Stimulated activated CD8-positive, alpha-beta memory T cell treated with anti-CD3 and anti-CD28 coated beads, Interleukin-7, amount 100 ng/mL, for 1 hour (primary cell): ENCODE measurements at places on chromosomes 5 and 9.
A peak's percentile ranks its signal among the peaks of the same experiment; 100 is the strongest.

DNA sequence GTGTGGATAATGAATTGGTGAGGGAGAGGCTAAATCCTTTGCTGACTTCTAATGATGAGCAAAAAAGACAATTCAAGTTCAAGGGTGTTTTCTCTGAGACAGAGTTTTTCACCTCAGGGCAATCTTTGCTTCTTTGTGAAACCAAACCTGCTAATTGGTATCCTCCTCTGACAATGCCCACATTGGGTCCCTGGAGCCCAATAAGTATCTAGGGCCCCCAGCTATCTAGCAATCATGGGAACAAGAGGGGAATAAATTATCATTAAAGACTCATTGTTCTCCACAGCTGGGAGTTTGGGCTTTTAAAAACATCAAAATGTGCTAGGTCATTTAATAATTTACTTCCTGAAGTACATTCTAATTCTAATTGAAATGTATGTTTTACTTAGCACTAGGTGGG lies 227.3 kb downstream of the TMEM167A start:
- no peak for DNase-seq

DNA sequence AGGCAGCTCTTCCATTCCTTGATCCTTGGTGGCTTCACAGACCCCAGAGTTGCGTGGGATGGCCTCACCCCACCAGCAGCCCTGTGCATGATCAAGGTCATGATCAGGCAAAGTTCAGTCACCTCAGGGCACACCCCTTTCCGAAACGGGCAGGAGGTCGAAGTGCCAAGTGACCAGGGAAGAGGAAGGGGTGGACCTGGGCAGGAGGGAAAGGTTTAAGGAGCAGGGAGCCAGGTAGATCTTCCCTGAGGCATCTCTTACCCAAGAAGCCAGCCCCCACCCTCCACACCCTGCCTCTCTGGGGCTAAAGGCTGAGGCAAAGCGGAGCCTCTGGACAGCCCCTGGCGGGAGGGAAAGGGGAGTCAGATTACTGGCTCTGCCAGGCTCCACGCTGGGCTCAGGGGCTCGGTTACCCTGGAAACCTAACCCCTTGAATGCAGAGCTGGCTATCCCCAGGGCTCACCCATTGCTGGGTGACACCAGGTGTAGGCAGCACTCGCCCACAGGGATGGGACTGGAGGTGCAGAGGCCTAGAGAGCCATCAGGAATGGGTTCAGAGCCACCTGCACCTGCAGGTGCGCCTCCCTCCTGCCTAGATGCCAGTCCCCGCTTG lies 3.6 kb downstream of the MGAT4B start:
- DNase-seq, result no peak

- no peak for DNase-seq
These were observed 75.8 kb downstream of the MED27 start for GRCh38 chr9:132003896-132004295.

DNA sequence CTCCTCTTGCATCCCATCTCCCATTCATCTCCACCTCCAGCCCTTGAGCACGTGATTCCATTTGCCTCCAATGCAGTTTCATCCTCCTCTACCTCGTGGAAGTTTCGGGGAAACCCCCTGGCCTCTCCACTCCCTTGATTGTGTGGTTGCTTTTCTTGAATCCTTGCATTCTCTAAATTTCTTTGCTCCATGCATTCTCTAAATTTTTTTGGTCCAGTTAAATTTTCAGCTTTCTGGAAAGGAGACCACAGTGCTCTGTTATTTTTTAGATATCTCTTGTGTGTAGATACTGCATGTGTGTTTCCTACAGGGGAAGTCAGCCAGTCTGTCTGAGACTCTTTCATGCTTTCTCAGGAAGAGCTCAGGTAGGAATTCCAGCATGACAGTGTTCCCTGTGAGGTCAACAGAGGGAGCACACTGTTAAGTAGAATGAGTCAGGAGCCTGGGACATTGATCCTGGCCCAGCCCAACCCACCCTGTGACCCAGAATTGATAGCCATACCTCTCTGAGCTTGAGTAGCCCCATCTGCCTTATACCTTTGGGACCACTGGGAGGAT lies 52.8 kb downstream of the AMBP start:
- DNase-seq, result no peak

- no peak for DNase-seq
These were observed 17.5 kb downstream of the CDKL3 start for GRCh38 chr5:134349463-134349862.

GRCh38 chr5:163635631-163636030 lies 130.2 kb downstream of the MAT2B start:
- no peak for DNase-seq

DNA sequence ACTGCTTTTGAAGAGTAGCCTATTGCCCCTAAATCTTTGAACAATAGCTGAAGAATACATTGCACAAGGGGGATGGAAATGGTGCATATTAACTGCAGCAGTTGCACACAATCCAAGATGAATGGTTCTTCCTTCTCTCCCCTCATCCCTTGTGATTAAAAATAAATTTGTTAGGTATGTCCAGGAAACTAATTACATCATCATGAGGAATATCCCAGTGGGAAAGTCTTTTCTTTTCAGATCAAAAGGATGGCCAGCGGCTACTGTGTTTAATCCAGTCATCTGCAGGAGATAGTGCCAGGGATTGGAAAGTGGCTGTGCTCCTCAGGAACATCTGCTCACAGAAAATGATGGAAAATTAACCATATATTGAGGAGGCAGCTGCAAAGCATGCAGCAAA lies 508.4 kb upstream of the SEMA6A start:
- no peak for DNase-seq

- no peak for DNase-seq
These were observed 236.2 kb upstream of the NFIL3 start for GRCh38 chr9:91659529-91660495.

GRCh38 chr5:153551537-153552079 lies 61.1 kb downstream of the GRIA1 start:
- DNase-seq, result no peak

DNA sequence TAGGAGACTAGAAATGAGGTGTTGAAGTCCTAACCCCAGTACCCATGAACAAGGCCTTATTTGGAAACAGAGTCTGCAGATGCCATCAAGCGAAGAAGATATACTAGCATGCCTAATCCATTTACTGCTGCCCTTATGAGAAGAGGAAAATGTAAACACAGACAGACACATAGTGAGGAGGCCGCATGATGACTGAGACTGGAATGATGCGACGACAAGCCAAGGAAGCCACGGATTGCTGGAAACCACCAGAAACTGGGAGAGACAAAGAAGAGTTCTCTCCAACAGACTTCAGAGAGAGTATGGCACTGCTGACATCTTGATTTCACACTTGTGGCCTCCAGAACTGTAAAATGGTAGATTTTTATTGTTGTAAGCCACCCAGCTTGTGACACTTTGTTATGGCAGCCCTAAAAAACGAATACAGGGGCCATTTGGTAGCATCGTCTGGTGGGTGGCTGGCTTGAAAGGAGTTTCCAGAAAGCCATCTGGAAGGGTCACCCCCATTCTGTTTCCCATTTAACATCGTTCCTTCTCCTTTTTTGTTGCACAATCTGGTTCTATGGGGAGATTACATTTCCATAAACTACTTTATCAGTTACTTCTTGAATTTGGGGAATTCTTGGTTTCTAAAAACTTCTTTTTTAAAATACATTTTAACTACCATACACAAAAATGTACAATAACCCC lies 193.1 kb downstream of the HSD17B3 start:
- no peak for DNase-seq

DNA sequence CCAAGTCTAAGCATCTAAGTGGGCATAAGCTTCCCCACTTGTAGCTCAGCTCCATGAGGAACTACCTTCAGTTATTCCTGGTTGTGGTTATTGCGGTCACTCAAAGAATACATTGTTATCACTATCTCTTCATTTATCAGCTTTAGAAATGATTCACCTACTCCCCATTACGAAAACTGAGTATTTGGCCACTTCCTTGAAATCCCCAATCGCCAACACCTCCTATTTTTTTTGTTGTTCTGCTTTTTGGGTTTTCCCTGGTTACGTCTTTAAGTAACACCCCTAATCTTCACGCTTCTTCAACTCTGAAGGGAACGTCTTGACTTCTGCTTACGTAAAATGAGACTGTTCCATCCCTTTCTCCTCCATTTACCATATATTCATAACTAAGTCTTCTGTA lies 20.7 kb downstream of the MAPK9 start:
- no peak for DNase-seq

- no peak for DNase-seq
These were observed 397.6 kb downstream of the RASEF start for GRCh38 chr9:82665324-82665723.

GRCh38 chr5:135891268-135891667 lies 4.4 kb downstream of the IL9 start:
- DNase-seq, result no peak

GRCh38 chr9:116819116-116819515 lies 132.0 kb downstream of the TRIM32 start:
- DNase-seq, result no peak

DNA sequence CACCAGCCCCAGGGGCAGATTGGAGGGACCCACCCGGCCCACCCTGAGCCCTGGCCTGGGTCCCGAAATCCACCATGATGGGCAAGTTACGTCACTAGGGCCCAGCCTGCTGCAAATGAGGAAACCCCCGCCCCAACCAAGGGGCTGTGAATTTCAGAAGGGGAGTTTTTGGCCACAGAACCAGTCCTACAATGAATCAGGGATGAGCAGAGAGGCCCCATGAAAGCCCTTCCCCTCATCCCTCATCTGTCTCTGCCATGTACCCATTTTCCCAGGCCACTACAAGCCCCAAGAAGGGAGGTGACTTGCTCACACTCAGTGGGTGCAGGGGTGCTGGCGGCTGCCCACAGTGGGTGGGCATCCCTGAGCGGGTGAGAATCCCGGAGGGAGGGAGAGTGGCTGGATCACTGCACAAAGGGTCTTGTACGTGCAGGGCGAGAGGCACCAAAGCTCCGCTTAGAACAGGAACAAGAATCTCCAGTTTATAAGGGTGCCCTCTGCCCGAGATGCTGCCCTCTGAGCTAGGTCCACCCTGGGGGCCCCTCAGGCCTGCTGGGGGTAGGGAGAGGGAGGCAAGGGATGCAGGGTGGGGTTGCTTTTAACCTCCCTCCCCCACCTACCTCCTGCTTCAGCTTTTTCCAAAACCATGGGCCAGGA lies 10.4 kb upstream of the TCF7 start:
- no peak for DNase-seq

GRCh38 chr5:133082128-133082527 lies 30.3 kb downstream of the HSPA4 start:
- DNase-seq, result no peak

GRCh38 chr9:136787690-136788400 lies 3.3 kb upstream of the TMEM141 start:
- DNase-seq, result peak; percentile 37

DNA sequence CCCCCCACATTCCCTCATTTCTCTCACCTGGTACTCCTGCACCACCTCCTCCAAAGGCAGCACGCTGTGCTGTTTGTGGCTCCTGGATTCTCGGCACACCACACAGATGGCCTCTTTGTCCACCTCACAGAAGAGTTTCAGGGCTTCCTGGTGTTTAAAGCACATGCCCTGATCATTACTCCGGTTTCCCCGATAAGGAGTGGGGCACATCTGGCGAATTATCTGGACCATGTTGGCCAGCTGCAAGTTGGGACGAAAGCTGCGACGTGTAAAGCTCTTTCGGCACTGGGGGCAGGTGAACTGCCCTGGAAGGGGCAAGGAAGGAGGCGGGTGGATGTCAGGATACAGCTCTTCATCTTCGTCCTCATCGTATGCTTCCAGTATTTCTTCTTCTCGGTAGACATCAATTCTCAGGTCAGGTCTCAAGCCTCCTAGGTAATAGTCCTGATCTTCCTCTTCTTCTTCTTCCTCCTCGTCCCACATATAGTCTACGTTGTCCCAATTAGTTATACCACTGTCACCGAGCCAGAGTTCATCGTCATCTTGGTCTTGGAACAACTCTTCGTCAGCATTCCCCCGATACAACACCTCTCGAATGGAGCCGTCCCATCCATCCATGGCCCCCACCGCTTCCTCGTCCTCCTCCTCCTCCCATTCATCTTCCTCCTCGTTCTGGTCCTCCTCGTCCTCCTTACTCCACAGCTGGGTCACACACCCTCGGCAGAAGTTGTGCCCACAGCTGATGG lies 796 bp downstream of the TRIM52 start:
- DNase-seq, result no peak

GRCh38 chr5:102794677-102795331 lies 39.7 kb downstream of the PAM start:
- no peak for DNase-seq

- no peak for DNase-seq
These were observed 20.7 kb downstream of the SLIT3 start for GRCh38 chr5:169280286-169280685.

GRCh38 chr5:127844581-127845021 lies 141.4 kb downstream of the CCDC192 start:
- no peak for DNase-seq

DNA sequence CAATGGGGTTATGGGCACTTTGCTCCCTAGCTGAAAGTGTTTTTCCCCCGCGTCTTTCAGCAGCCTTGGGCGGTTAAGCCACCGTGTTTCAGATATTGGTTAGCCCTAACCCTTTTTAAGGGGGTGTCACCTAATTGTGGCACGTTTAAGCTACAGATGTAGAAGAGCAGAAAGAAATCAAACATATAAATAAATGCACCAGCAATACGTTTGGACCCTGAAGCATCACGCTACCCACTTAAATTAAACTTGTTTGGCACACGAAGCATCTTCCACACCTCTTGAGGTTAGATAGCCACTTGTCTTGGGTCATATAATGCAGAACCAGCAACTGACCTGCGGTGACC lies 768 bp downstream of the YTHDC2 start:
- DNase-seq, result no peak

GRCh38 chr9:104890433-104890770 lies 37.6 kb downstream of the ABCA1 start:
- no peak for DNase-seq

- no peak for DNase-seq
These were observed 4.0 kb downstream of the CCDC192 start for GRCh38 chr5:127707209-127707608.

GRCh38 chr9:71094708-71095251 lies 26.6 kb downstream of the TRPM3 start:
- no peak for DNase-seq

- no peak for DNase-seq
These were observed 69.1 kb downstream of the ADAMTS2 start for GRCh38 chr5:179275941-179276837.

DNA sequence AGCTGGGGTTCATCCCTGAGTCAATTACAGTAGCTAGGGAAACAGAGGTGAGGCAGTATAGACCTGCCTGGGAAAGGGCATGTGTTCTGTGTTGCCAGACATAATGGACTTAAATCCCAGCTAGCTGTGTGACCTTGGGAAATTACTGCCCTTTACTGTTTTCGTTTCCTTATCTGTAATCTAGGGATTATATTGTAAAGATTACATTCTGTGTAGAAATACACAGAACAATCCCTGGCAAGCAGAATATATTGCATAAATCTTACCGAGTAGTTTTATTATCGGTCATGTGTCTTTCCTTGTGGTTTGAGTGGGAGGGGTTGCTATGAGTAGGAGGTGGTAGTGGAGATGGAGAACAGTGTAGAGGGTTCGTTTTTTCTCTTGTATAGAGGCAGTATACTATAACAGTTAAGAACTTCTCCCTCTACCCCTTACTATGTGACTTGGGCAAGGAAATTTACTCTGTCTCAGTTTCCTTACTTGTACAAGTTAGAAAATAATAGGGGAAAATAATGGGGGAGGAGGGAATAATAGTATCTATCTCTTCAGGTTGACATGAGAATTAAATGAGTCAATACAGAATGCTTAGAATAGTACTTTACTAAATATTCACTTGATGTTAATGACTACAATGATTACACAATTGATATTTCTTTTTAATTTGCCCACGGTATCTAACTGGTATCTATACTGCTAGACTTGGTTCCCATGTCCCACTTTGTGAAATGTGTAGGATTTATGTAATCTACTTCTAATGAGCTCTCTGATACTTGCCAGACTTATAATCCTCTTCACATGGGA lies 7.1 kb upstream of the DMXL1 start:
- DNase-seq, result no peak

GRCh38 chr5:56840597-56840996 lies 25.2 kb downstream of the MAP3K1 start:
- no peak for DNase-seq
